Osteocyte (in vitro differentiated cells): ENCODE measurements at places on chromosomes 16 and 17.

DNA sequence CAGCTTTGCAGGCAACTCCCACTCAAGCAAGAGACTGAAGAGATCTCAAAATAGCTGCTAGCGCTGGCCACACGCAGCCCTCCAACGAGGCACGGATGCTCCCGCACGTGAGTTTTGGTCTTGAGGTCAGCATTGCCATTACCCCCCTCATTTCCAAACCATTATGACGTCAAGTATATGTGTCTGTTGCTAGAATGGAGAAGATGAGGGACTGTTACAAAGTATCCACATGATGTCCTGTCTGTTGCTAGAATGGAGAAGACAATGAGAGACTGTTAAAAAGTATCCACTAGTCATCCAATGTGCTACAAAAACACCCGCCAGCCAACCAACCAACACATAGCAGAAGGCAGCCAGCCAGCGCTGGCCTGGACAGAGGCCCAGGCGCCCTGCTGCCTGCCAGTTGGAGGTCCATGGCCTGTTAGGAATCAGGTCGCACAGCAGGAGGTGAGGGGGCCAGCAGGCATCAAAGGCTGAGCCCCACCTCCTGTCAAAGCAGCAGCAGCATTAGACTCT is 24.8 kb downstream of the KLHDC4 start:
- H3K4me1 ChIP-seq: peaks cover 3% of the 10 kb centered on the region
- peaks cover 20% of the 10 kb centered on the region for H3K36me3 ChIP-seq
- H3K4me3 ChIP-seq: no peak overlapping the region
- H3K27me3 ChIP-seq: no peaks in the 10 kb centered on the region
- no peak overlapping the region for H3K27ac ChIP-seq
- no peak for DNase-seq

GRCh38 chr16:27784351-27785306 is 234.7 kb downstream of the KATNIP start:
- no peaks in the 10 kb centered on the region for H3K27me3 ChIP-seq
- H3K4me3 ChIP-seq: no peak overlapping the region
- H3K27ac ChIP-seq: no peak overlapping the region

DNA sequence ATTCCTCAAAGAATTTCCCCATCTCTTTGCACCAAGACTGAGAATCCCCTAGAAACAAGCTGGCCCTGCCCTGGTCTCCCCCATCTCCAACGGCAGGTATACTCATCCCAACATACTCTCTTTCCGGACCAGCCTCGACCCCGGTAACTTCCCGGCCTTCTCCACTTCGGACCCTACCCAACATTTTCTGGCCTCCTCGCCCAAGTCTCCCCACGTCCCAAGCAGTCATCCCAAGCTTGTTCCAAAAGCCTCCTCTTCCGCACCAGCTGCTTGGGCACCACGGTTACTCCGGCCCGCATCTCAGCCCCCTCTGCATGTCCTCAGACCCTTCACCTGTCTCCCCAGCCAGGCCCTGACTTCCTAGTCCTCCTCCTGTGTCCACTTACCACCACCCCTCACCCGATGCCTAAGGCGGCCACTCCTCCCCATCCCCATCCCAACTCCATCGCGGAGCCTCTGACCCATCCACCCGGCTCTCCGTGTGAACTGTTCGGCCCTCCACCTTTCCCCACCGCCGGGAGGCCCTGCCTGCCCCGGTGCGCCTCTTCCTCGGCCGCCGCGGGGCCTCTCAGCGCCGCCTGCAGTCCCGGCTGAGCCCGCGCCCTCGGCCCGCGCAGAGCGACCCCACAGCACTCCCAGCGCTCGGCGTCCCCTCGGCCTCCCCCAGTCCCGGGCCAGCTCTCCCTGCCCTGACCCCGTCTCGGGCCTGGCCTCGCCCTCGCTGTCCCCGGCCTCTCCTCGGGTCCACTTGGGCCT is 994 bp downstream of the PITPNA start:
- peak overlapping the region; percentile 86 for H3K4me3 ChIP-seq
- H3K4me1 ChIP-seq: peaks cover 30% of the 10 kb centered on the region
- peak overlapping the region; percentile 79 for H3K27ac ChIP-seq
- no peak for DNase-seq
- peaks cover 4% of the 10 kb centered on the region for H3K36me3 ChIP-seq

DNA sequence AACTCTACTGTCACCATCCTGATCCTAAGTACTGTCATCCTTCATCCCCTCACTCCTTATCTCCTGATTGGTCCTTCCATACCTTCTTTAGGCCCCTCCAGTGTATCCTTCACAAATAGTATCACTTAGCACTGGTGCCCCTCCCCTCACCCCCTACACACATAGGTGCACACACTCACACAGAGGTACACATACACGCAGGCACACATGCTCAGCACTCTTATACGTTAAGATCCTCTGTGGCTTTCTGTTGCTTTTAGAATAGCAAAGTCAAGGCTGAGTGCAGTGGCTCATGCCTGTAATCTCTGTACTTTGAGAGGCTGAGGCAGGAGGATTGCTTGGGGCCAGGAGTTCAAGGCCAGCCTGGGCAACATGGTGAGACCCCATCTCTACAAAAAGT is 32.1 kb downstream of the CDRT15 start:
- H3K27me3 ChIP-seq: no peaks in the 10 kb centered on the region
- no peak overlapping the region for H3K4me3 ChIP-seq
- H3K36me3 ChIP-seq: peaks cover 18% of the 10 kb centered on the region
- H3K27ac ChIP-seq: no peak overlapping the region
- peaks cover 2% of the 10 kb centered on the region for H3K4me1 ChIP-seq

DNA sequence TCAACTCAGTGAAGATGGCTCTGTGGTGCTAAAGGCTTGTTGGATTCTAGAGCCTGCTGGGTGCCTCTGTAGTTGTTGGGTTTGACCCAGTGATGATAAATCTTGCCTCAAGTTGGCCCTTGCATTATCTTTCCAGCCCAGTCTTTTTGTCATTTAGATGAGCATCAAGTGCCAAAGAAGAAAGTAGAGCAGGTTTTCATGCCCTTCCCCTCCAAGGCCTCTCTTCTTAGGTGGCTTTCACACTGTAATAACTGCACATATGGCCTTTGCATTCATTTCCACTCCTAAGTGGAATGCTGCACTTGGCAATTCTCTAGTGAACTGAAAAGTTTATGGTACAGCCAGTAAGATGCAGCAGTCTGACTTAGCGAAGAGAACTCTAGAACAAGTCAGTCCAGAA is 165.1 kb downstream of the PHKB start:
- DNase-seq: no peak
- H3K4me1 ChIP-seq: no peaks in the 10 kb centered on the region
- peaks cover 10% of the 10 kb centered on the region for H3K36me3 ChIP-seq
- H3K27me3 ChIP-seq: no peaks in the 10 kb centered on the region
- no peak overlapping the region for H3K27ac ChIP-seq

DNA sequence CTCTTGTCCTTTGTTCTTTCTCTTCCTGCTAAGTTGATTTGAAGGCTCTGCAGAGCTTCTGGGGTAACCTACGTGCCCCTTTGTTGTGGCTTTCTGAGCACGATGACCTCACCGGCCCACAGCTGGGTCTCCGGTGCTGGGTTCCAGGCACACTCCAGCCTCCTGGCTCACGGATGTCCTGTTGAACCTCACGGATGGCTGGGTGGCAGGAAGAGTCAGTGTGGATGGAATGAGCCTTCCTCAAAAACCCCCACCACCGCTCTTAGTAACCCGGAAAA is 116.0 kb downstream of the SOCS1 start:
- peaks cover 56% of the 10 kb centered on the region for H3K4me1 ChIP-seq
- peaks cover 2% of the 10 kb centered on the region for H3K36me3 ChIP-seq
- peak overlapping the region; percentile 83 for H3K27ac ChIP-seq
- DNase-seq: no peak
- H3K4me3 ChIP-seq: no peak overlapping the region
- H3K27me3 ChIP-seq: no peaks in the 10 kb centered on the region

DNA sequence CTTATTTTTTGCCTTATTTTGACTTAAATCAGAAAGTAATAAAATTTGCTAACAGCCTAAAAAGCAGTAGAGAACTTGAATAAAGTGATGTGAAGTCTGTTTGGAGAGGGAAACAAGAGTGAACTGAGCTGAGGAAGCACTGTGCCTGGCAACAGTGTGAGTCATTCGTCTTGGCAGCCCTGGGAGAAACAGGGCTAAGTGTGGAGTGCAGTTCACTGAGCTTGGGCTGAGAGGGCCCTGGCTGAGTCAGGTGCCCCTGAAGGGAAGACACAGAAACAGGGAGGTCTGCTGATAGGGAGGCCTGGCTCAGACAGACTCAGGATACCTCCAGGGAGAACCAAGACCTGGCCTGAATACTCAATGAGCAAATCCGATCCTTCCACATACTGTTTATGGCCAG is 132.1 kb downstream of the HS3ST4 start:
- DNase-seq: no peak
- no peak overlapping the region for H3K4me3 ChIP-seq
- no peaks in the 10 kb centered on the region for H3K36me3 ChIP-seq
- no peaks in the 10 kb centered on the region for H3K27me3 ChIP-seq
- H3K4me1 ChIP-seq: no peaks in the 10 kb centered on the region
- no peak overlapping the region for H3K27ac ChIP-seq

DNA sequence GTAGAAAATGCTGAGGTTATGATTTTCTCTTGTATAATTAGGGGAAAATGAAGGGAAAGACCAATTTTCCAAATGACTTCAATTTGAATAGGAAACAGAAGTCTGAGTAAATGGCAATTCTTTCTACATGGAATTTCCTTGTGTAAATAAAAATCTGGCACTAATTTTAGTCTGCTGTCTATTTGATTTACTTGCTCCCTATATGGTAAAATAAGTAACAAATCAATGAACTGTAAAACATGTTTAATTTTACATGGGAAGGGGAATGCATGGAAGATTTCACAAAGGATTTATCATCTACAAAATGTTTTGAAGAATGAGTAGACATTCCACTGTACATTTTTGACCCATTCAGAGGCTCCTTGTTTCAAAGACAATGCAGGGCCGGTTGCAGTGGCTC is 811.6 kb upstream of the GOT2 start:
- no peak for DNase-seq
- no peak overlapping the region for H3K4me3 ChIP-seq
- no peaks in the 10 kb centered on the region for H3K27me3 ChIP-seq
- no peak overlapping the region for H3K27ac ChIP-seq

DNA sequence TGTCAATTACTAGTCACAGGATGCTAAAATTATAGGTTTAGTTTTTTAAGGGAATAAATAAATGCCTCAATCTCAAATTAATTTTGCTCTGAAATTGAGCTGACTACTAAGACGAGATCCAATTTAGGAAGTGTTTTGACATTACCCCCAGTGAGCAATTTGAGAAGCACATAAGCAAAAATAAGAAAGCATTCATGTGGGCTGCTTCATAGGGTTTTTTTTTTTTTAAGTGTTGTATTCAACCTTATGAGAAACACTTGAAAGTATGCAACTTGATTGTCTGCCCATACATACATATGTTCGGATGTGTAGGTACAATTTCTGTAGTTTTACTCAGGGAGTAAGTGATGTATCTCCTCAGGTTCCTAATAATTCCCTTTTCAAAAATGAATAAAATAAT is 77.6 kb downstream of the PRKCA start:
- peak overlapping the region; percentile 14 for H3K27ac ChIP-seq
- peaks cover 58% of the 10 kb centered on the region for H3K4me1 ChIP-seq
- DNase-seq: no peak

- H3K4me3 ChIP-seq: no peak overlapping the region
- H3K27me3 ChIP-seq: peaks cover 5% of the 10 kb centered on the region
- no peak overlapping the region for H3K27ac ChIP-seq
- peaks cover 12% of the 10 kb centered on the region for H3K4me1 ChIP-seq
These were observed 8.6 kb downstream of the XYLT1 start for GRCh38 chr16:17461951-17462729.

- H3K36me3 ChIP-seq: peaks cover 7% of the 10 kb centered on the region
- H3K4me3 ChIP-seq: no peak overlapping the region
- no peak for DNase-seq
- peaks cover 16% of the 10 kb centered on the region for H3K4me1 ChIP-seq
- no peaks in the 10 kb centered on the region for H3K27me3 ChIP-seq
- H3K27ac ChIP-seq: no peak overlapping the region
These were observed 6.2 kb downstream of the GSE1 start for GRCh38 chr16:85619101-85619891.

- no peaks in the 10 kb centered on the region for H3K27me3 ChIP-seq
- no peak for DNase-seq
These were observed 863 bp downstream of the LIMD2 start for GRCh38 chr17:63698886-63699637.

DNA sequence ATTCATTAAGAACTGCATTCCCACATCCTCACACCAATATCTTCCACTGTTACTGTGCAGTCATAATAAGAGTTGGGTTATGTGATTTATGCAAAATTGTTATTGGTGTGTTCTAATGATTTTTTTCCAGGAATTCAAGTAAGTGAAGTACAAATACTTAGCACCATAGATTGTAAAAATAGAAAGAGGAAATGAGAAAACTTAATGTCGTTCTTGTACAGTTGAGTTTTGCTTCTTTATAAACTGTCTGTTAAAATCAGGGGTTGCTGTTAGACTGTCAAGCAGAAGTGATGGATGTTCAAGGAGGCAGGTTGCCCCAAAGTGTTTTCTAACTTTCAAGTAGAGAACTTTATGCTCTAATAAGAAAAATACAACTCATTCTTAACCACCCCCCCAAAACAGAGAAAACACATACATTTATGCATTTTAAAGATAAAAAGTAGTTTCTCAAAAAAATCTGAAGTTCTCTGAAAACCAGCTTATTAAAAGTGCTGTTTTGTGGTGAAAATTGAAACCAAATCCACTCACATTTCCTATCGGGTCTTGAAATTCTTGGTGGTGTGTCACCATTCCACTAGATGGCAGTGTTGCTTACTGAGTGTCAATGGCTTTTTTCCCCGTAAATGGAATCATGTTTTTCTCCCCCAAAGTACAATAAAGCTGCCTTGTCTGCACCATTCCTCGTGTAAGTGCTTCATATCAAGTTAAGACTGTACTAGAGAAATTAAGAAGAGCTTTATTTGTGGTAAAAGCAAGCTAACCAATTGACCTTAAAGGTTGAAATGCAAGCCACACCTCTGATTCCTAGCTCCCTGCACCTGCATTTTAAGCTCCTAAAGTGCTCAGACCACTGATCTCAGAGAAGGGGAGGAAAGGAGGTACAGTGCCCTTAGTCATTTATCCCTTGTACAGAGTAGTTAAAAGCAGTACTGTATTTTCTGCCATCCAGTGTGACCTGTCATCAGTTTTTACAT is 4.7 kb upstream of the IGSF6 start:
- H3K4me3 ChIP-seq: no peak overlapping the region
- DNase-seq: no peak
- peaks cover 12% of the 10 kb centered on the region for H3K36me3 ChIP-seq
- no peaks in the 10 kb centered on the region for H3K27me3 ChIP-seq
- no peak overlapping the region for H3K27ac ChIP-seq
- peaks cover 3% of the 10 kb centered on the region for H3K4me1 ChIP-seq

DNA sequence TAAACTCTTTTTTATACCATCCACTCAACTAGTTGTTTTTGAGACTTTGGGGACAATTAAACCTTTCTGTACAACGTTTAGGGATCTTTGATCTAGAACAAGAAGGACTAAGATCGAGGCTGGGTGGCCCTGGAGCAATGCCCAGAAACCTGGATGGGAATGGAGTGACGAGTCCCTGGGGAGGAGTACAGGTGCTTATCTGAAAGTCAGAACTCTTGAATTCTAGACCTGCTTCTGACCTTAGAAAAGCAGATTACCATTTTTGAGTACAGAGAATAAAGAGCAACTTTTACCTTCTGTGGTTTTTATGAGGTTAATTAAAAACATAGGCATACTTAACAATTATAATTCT is 17.8 kb downstream of the UBE2Z start:
- H3K4me1 ChIP-seq: peaks cover 11% of the 10 kb centered on the region
- H3K36me3 ChIP-seq: peaks cover 41% of the 10 kb centered on the region
- no peak overlapping the region for H3K27ac ChIP-seq
- no peak for DNase-seq
- H3K27me3 ChIP-seq: no peaks in the 10 kb centered on the region
